Keratinocyte (primary cell): ENCODE measurements at places on chromosomes 6 and 20. TPM values are rescaled to one million over a fixed set of nuclear protein-coding genes. Genes with fewer than 3 reads are reported as not detected.

GRCh38 chr6:3857468-3858456 lies 8.6 kb downstream of the FAM50B start:
- DNase-seq, result no peak

TNXB gene
- 0.02 to 0.25 TPM (median 0.06 TPM) in 3 replicates for polyA plus RNA-seq

LY6G6F gene
- not detected in 3 replicates for polyA plus RNA-seq

- no peak for DNase-seq
Measured at GRCh38 chr6:156437121-156437879, 339.9 kb upstream of the ARID1B start.

HLA-DQA2 gene
- not detected in 3 replicates for polyA plus RNA-seq

PREX1 gene
- polyA plus RNA-seq, result 0.10 to 0.74 TPM (median 0.22 TPM) in 3 replicates

DNA sequence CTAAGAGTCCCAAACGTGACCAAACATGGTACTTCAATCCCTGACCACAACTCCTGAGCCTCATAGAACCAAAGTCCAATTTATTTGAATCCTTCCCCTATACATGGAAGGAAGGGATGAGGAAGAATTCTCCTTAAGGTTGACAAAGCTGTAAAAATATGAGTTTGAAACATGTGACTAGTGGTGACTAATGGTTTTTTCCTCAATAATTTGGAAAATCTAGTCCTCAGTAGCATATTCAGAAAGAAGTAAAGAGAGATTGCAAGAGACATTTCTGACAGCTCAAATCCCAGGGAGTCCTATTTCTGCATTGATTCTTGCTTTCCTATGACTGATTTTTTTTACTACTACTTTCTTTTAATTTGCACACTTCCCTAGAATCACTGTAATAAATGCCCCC lies 443.7 kb downstream of the FRK start:
- DNase-seq, result no peak

- no peak for DNase-seq
Measured at GRCh38 chr6:2124260-2124709, 121.1 kb downstream of the GMDS start.

- no peak for DNase-seq
Measured at GRCh38 chr20:41692479-41693135, 74.4 kb upstream of the CHD6 start.

CLPSL2 gene
- not detected in 3 replicates for polyA plus RNA-seq

RAET1G gene
- polyA plus RNA-seq, result 12.1 to 38.8 TPM (median 16.4 TPM) in 3 replicates

NOP56 gene
- 193 to 300 TPM (median 242 TPM) in 3 replicates for polyA plus RNA-seq

DNA sequence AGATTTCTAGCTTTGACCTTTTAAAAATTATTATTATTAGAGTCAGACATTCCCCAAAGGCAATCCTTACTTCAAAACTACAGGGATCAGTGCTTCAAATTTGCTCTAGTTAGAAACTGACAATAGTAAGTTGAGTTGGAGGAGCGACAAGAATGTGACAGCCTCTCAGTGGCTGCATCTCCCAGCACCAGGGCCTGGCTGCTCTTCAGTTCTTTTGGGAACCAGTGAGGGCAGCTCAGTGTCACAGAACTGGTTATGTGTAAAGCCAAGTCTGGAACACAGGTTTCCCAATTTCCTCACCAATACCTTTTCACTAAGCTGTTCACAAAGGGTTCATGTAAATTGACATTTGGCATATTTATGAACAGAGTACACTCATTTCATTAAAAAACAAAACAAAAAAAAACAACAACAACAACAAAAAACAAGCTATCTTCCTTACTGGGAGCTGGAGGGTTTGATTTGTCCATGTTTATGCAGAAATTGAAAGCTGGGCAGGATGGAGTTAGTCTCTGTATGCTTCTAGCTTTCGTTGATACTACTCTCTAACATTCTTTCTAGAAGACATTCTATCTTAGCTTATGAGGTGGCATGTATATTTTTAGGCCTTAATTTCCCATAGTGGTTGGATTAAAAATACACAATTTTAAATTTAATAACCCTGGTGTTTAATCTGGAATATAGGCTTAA lies 95.0 kb downstream of the SAMD5 start:
- no peak for DNase-seq

- no peak for DNase-seq
Measured at GRCh38 chr20:7490288-7490687, 450.0 kb downstream of the HAO1 start.

DNA sequence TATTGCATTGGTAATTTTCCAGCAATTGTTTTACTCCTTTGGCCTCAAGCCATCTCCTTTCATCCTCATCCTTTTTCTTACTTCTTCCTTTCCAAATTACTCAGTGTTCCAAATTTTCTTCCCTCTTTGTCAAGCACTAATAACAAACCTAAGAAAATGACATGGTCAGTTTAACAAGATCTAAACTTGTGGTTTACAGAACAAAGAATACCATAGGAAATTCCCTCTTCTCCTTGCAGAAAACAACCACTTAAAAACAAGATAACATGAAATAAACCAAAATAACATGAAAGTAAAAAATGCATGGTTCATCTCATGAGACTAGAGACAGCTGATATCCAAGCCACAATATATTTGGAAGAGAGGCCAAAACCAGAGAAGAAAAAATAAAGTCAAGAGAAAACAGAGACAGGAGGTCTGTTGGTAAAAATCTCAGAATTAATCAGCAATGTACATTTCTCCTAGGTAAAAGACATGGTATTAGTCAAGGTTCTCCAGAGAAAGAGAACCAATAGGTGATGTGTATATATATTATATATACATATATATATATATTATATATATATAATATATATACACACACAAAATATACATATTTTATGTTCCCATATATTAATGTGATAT lies 51.0 kb upstream of the SENP6 start:
- DNase-seq, result no peak

B3GALT4 gene
- polyA plus RNA-seq, result 0.31 to 0.61 TPM (median 0.49 TPM) in 3 replicates

- no peak for DNase-seq
Measured at GRCh38 chr6:139376017-139376330, 1.5 kb upstream of the CITED2 start.

DNA sequence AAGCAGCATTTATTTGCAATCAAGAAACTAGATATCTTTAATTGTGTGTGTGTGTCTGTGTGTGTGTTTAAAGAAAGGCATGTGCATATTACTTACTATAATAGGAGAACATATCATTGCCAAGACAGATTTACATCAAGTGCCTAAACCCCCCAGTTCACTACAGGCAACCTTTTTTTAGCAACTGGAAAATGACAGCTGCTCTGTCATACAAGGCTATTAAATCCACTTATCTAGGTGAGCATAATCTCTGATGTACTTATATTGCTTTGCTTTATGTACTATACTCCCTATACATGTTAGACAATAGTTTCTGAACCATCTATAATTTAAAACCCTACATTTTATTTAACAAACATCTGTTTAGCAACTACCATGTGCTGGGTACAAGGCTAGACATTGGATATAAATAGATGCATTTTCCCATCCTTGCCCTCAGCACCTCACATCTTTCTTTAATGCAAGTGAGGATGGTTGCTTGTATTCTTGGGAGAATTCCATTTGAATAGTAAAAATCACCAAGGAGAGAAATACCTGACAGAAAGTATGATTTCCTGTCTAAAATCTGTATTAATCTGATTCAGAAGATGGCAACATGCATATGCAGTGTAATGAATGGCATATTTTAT lies 398.3 kb downstream of the LAMA2 start:
- no peak for DNase-seq

DNA sequence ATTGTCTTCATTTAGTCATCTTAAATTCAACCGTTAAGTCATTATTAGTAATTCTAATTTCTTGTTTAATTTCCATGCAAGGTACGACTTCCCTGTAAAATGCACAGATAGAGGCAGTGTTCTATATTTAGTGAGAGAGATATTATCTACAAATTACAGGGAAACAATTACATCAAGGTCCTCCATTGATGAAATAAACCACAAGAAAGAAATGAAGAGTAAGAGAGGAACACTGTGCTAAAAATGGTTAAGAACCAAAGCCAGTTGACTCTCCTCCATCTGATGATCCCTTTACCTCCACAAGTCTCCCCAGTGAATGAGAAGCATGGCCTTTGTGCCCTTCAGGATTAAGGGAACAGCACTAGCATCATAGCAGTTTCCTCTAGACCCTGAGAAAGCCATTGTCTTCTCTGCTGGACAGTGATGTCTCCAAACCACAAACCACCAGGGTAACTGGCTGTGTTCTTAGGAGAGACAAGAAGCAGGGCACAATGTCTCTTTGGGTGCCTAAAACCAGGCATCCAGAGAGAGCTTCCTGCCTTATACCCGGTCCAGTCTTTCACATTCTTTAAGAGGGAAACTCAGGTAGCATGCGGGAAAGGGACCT lies 38.1 kb downstream of the IRF4 start:
- no peak for DNase-seq

PLN gene
- not detected in 3 replicates for polyA plus RNA-seq

DNA sequence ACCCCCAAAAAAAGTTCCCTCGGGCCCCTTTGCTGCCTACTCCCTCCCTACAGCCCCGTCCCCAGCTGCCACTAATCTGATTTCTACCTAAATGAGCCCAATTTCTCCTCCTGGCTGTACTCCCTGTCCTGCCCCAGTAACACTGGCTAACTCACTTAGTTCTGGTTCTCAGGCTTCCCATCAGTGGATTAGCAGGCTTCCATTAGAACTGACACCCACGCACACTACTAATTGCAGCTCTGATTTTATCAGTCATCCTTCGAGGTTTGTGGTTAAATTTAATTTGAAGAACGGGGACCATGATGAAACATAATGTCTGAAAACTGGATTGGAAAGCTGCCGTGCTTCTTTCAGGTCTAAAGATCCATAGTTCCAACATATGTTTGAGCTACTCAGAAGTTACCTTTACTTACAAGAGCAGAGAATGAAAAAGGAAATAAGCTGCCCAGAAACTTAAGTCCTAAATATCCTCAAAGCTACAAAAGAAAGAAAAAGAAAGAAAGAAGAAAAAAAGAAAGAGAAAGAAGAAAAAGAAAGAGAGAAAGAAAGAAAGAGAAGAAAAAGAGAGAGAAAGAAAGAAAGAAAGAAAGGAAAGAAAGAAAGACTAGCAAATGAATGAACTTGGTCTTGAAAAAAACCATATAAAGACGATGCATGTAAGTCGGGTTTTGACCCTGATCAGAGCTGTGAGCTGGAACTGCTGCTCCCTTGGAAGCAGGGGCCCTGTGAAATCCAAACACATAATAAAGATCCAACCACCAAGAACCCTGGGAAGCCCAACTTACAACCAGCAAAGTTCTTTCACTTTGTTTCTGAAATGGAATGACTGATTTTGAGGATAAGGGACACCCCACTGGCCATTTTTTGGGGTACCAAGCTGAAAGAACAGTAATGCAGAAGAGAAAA lies 51.7 kb downstream of the CNKSR3 start:
- DNase-seq, result no peak

TBCC gene
- polyA plus RNA-seq, result 14.1 to 18.8 TPM (median 16.7 TPM) in 3 replicates

- no peak for DNase-seq
Measured at GRCh38 chr20:63198606-63199005, 17.3 kb downstream of the YTHDF1 start.

REM1 gene
- polyA plus RNA-seq, result not detected in 3 replicates

DNA sequence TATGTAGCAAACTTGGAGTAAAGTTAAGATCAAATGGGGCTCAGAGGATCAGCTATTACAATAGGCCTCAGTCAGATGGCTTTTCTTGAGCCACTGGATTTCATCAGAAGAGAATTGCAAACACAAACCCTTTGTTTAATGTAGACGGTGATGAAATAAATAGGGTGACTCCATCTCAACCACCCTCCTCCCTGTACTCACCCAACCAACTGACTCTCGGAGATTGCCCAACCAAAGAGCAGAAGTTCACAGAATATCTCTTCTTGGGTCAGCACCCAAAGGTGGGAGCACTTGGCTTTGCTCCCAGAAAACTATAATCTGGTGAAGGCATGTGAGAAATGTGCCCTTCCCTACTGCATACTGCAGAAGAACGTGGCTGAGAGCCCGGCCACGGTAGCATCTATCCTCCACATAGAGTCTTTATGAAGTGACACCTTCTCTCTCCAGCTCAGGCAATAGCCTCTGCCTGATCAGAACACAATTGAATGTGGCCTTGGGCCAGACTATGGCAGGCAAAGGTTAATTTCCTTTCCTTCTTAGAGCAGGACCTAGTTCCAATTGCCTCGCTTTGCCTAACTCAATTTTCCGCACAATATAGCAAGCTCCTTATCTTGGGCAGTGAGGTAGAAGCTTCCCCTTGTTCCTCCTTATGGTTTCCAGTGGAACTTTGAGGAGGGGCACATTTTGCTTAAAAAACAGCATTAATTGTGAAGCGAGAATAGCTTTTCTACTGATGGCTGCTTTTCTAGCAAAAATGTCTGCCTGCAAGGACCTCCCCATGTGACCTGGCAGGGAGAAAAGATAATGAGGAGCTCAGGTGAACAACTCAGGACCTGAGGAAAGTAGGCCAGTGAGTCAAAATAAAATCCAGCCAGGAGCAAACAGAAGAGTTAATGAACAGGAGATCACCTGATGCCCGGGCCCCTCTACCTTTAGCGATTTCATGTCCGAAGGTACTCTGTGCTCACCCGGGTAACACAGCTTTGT lies 79.4 kb downstream of the GFOD1 start:
- DNase-seq, result no peak

SLC17A3 gene
- polyA plus RNA-seq, result not detected in 3 replicates

DNA sequence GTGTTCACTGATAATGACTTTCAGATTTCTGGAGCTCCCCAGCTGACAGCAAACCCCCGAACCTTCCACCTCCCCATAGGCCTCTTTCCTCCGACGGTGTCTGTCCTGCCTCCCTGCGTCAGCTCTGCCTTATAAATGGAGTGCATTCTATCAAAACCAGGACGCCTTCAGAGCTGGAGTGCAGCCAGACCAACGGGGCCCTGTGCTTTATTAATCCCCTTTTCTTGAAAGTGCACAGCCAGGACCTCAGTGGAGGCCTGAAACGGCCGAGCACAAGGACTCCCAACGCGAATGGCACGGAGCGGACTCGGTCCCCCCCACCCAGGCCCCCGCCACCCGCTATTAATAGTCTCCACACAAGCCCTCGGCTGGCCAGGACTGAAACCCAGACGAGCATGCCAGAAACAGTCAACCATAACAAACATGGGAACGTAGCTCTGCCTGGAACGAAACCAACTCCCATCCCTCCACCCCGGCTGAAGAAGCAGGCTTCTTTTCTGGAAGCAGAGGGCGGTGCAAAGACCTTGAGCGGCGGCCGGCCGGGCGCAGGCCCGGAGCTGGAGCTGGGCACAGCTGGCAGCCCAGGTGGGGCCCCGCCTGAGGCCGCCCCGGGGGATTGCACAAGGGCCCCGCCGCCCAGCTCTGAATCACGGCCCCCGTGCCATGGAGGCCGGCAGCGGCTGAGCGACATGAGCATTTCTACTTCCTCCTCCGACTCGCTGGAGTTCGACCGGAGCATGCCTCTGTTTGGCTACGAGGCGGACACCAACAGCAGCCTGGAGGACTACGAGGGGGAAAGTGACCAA lies 42.3 kb upstream of the NAA20 start:
- DNase-seq, result no peak

BMP2 gene
- polyA plus RNA-seq, result 3.4 to 5.0 TPM (median 3.6 TPM) in 3 replicates

GRCh38 chr6:125931733-125932450 lies 24.7 kb upstream of the HINT3 start:
- DNase-seq, result no peak

SYS1 gene
- polyA plus RNA-seq, result 16.8 to 29.8 TPM (median 22.0 TPM) in 3 replicates

- DNase-seq, result no peak
Measured at GRCh38 chr6:53035549-53036213, 29.5 kb upstream of the FBXO9 start.

FYN gene
- 24.7 to 46.8 TPM (median 27.3 TPM) in 3 replicates for polyA plus RNA-seq

CNR1 gene
- not detected in 3 replicates for polyA plus RNA-seq

MTFR2 gene
- polyA plus RNA-seq, result 5.7 to 12.0 TPM (median 7.3 TPM) in 3 replicates

MYT1 gene
- not detected in 3 replicates for polyA plus RNA-seq
